GM04503 (cell line): ENCODE measurements at places on chromosomes 5 and 9.

DNA sequence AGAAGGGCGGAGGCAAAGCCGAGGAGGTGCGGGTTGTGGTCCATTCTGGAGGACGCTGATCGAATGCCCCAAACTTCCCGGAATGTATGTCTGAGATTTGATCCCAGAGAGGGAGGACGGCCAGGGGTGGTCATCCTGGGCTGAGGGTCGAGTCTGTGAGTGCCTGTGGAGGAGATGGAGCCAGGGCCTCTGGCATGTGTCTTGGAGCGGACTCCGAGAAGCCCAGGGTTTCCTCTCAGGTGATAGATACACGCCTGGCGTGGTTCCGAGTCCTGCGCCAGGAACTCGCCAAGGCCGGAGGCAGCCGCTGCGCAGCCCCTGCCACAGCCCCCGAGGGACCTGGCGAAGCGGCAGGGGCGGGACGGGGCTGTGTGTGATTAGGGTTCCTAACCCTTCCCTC is 363 bp downstream of the ZNF454 start:
- DNase-seq: no peak

DNA sequence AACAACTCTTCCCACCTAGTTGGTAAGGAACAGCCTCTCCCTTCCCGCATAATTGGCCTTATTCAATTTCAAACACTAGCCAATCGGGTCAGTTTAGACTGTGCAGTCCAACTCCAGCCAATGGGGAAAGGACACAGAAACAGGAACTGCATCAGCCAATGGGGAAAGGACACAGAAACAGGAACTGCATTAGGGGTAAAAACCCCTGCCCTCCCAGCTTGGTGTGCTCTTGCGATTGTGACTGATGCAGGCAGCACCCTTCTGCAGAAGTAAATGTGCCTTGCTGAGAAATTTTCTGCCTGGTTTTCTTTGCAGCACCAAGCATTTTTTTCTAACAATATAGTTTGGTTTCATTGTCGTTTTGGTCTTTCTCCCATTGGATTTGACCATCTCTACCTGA is 8.5 kb upstream of the GLT6D1 start:
- DNase-seq: no peak

DNA sequence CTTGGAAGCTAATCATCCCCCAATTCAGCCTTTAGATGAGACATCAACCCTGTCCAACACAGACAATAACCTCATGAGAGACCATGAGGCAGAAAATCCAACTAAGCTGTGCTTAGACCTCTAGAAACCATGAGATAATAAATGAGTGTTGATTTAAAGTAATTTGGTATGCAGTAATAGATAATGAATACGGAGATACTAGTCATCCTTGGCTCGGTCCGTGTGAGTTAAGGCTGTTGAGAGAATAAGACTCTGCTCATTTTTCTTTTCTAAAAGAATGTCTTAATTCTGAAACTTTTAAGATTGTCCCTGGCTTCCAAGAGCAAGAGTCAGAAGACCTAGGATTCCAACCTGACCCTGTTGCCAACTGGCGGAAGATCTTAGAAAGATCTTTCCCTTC is 6.1 kb downstream of the TNC start:
- no peak for DNase-seq

GRCh38 chr5:1525624-1526189 is 1.9 kb upstream of the LPCAT1 start:
- no peak for DNase-seq

DNA sequence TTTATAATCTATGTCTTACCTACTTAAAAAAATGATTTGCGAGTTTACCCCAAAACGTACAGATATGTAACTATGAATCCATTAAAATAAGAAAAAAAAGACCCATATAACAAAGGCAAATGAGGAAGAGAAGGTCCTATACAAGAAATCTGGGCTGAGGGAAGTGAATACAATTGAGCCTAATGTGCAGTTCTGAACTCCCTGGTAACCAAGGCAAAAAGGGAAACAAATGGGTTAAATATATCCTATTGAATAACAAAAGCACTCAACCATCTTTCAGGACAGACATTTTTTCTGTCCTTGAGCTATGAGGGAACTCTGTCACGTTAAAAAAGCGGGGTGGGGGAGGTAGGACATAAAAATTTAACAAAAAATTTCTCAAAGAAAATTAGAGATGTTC is 78.6 kb downstream of the PTPN3 start:
- no peak for DNase-seq
